ENCODE measurements at places on chromosomes 3 and 15.

DNA sequence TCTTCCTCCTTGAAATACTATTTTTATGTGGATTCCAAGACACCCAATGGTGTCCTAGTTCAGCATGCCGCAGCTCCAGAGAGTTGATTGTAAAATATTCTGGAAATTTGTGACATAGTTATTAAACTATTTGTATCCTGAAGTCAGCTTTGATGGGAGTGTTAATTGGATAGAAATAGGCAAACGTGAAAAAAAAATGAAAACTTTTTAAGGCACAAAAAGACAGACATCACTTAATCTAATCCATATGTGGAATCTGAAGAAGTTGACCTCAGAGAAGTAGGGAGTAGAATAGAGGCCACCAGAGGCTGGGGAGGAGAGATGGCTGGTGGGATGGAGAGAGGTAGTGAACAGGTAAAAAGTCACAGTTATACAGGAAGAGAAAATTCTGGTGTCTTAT lies 704.2 kb downstream of the ROBO1 start:
- DNase-seq, result no peak

GRCh38 chr3:177778633-177779032 lies 581.4 kb upstream of the TBL1XR1 start:
- no peak for DNase-seq

GRCh38 chr3:73493543-73494308 lies 131.0 kb downstream of the PDZRN3 start:
- no peak for DNase-seq

DNA sequence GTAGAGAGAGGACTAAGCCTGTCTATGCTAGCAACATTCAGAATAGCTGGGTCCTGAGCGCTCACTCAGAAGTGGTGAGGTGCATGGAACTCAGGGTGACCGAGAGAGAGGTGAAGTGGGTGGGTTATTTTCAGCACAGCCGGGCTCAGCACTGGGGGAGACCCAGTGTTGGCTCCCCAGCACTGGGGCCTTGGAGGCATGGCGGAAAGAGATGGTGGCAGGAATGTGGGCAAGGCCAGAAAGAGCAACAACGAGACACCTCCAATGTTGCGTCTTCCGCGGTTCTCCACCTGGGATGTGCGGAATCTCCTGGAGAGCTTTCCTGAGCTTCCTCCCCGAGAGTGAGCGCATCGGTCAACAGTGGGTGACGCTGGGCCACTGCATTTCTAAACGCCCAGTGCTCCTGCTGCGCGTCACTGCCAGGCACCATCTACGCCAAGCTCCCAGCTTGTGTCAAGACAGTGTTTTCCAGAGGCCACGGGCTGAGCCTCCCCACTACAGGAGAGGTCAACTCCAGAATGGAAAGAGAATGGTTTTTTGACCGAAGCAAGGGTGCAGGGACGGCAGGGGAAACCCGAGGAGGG lies 148.4 kb downstream of the ADAMTS17 start:
- no peak for DNase-seq
